ENCODE measurements at places on chromosomes 6 and 20.

GRCh38 chr6:45877970-45878590 is 137.6 kb downstream of the CLIC5 start:
- DNase-seq: no peak

GRCh38 chr20:11193241-11193640 is 519.4 kb upstream of the JAG1 start:
- no peak for DNase-seq

DNA sequence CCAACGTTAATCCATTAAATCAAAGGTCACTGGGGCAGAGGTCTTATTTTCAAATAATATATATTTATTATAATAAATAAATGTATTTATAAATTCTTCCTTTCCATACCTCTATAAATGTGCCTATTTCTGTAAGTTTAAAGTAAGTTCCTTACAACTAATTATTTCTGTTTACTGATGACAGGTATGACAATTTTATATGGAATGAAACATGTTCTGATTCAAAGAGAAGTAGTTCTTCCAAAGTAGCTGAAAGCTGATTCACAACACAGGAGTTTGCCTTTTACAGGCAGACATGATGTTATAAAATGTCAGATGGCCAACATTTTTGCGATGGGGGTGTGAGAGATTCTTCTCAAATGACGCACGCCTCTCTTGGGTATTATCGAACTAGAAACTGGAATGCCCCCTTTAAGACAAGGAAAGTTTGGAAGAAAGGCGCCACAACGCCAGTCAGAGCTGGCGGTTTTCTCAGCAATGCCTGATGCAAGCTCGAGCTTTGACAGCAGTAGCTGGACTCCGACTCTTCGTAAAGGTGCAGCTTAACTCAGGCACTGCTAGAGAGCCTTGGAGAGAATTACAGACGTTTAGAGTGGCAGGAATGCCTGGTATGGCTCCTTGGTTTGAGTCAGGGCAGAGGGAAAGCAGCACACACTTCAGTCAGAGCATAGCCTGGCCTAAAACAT is 92.1 kb downstream of the FOXC1 start:
- no peak for DNase-seq

DNA sequence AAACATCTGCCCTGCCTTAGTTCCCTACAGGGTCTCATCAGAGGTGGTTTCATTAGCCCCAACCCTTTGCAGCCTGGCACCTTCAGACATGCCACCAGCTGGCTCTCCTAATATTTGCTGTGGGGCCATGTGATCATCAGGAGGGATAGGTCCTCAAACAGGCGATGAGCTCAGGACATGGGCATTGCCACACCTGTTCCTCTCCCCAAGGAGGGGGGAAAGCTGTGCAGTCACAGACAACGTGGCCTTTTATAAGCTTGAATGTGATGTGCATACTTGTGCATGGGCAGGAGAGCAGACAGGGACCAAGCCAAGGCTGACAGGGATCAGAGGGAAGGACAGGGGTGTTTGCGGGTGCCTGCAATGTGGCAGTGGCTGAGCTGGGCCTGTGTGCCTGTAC is 78.8 kb upstream of the ZNFX1 start:
- DNase-seq: no peak

DNA sequence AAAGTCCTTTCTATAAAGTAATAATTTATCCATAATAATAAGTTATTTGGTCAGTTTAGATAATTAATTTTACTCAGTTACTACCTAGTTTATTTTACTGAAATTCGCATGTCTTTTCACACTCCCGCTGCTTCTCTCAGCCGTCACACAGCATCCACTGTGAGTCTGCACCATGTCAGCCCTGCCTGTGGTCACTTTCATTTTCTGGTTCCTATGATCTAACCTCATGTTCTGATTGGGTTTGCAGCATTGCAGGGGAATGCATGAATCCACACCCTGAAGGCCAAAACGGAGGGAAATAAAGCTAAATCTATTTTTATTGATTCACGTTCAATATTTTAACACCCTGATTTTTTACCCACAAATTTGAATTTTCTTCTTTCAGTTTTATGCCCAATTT is 47.4 kb downstream of the PDE10A start:
- DNase-seq: no peak

- no peak for DNase-seq
Observed at GRCh38 chr6:157648561-157648960, 174.5 kb upstream of the SNX9 start.

DNA sequence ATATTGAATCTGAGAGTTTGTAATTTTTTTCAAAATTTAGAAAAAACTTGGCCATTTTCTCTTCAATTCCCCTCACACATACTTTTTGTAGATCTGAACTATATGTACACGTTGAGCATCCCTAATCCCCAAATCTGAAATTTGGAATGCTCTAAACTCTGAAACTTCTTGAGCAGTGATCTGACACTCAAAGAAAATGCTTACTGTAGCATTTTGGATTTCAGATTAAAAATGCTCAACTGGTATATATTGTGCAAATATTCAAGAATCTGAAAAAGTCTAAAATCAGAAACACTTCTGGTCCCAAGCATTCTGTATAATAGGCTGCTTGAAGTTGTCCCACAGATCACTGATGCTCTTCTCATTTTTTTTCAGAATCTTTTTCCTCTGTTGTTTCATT is 78.8 kb upstream of the ZBTB24 start:
- no peak for DNase-seq

- DNase-seq: no peak
Observed at GRCh38 chr6:23307516-23307915, 738.1 kb downstream of the HDGFL1 start.

- no peak for DNase-seq
Observed at GRCh38 chr6:35248300-35248699, 11.2 kb upstream of the ZNF76 start.

GRCh38 chr20:54557806-54558590 is 82.6 kb downstream of the DOK5 start:
- no peak for DNase-seq

GRCh38 chr20:62978561-62978943 is 26.0 kb downstream of the SLC17A9 start:
- no peak for DNase-seq

Data from activated CD8-positive, alpha-beta memory T cell treated with anti-CD3 and anti-CD28 coated beads for 1 hour (primary cell).